ENCODE measurements at places on chromosomes 1 and 21. TPM values are rescaled to one million over a fixed set of nuclear protein-coding genes. Genes with fewer than 3 reads are reported as not detected.

GPR37L1 gene
- total RNA-seq: not detected

CFHR4 gene
- total RNA-seq: not detected

- no peak for DNase-seq
Observed at GRCh38 chr1:48227165-48228013, 4.9 kb downstream of the SLC5A9 start.

- no peak for DNase-seq
Observed at GRCh38 chr1:76279101-76279748, 204.7 kb downstream of the ST6GALNAC3 start.

- DNase-seq: no peak
Observed at GRCh38 chr1:157367091-157367739, 185.1 kb downstream of the FCRL5 start.

GRCh38 chr1:230506451-230506850, 80.3 kb upstream of the PGBD5 start:
- DNase-seq: no peak

DNA sequence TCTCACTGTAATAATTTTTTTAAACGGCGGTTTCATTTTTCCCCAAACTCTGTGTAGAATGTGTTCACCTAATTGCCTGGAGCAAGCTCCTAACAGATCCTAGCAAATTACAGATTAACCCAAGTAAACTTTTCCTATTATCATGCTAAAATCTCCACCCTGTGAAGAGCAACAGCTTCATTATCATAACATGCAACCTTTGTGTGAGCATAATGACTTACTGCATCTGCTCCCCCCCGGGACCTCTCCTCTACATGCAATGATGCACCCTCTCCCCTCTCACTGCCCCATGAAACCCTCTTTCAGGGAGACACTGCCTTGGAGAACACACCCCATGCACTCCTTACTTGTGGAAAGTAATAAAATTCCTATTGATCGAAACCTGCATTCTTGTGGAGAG, 717.0 kb upstream of the TMPRSS15 start:
- no peak for DNase-seq

- DNase-seq: no peak
Observed at GRCh38 chr1:8427493-8427892, 109.6 kb downstream of the SLC45A1 start.

- DNase-seq: no peak
Observed at GRCh38 chr1:201378804-201379203, 1.3 kb upstream of the TNNT2 start.
